ENCODE measurements at places on chromosomes 12 and 14.
A peak's percentile ranks its signal among the peaks of the same experiment; 100 is the strongest.

DNA sequence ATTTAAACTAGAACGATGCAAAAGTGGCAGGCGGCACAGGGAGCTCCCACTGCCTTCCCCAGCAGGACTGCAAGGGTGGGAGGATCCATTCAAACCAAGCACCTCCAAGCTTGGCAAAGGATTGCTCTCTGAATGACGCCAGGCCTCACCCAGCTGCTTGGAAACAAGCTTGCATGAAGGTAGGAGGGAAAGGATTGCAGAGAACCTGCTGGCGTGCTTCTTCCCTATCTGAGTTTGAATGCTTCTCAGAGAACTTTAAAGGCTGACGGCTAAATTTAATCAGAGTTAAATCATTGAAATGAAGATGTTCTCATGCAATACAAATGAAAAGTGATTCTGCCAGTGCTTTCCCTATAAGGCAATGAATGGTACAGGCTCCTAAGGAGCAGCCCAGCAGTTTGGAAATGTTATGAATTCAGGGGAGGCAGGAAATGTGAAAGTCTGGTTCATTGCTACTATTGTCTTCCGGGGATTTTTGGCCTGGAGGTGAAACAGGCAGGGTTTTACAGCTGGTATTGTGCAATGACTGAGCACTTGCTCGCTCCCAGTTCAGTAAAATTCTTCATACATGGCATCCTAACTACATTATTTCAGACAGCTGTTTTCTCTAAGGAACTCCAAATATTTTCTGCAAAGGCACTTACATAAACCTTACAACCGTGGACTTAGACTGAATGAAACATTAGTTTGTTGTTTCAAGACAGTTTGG is 31.9 kb upstream of the DUSP6 start:
- peak; percentile 71 for DNase-seq

- no peak for DNase-seq
Measured at GRCh38 chr12:78584695-78585094, 279.9 kb upstream of the SYT1 start.

DNA sequence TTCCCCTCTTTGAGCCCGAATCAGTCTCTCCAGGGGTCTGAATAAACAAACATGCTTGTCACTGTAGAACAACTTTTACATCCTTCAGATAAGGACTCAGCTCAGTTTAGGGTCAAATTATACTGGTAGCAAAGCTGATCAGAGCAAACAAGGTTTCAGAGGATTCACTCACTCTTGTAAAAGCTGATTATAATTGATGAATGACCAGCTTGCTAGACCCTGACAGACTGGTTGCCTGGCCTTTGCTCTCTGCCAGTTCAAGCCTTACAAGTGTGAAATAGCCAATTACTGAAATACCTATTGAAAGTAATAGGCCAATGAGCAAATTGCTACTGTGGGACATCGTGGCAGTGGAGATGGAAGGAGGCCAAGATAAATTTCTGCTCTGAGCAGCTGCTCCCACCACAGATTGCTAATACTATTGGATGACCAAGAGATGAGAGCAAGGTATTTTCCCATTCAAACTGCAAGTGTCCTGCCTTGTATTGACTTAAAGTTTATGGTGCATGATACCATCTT is 177.6 kb downstream of the PDZRN4 start:
- no peak for DNase-seq

DNA sequence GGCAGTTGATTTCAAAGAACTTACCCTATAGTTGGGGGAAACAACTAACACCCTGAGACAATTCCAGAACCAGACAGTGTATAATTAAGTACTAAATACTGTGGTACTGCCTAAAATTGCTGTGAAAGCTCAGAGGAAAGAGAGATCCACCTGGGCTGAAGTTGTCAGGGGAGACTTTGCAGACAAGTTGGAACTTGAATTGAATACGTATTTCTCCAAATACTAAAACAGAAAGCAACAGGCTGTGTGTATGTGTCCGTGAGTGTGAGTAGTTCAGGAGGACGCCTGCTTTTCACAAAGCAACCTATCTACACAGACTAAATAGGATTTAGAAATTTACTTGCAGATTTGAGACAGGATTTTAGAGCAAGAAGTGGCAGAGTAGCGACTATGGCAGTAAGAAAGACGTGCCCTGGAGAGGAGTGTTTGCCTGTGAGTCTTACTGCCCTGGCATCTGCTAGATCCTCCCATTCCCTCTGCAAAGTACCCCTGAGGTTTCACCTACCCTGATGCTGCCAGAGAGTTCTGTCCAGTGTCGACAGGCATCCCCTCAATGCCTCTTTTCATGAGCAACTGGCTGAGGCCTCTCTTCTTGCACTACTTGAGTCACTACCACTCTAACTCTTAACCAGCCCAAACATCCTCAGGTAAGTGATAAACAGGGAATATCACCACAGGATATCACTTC is 37.4 kb upstream of the BMP4 start:
- DNase-seq, result no peak

- peak; percentile 93 for DNase-seq
Measured at GRCh38 chr12:91774434-91774921, 371.2 kb downstream of the BTG1 start.

DNA sequence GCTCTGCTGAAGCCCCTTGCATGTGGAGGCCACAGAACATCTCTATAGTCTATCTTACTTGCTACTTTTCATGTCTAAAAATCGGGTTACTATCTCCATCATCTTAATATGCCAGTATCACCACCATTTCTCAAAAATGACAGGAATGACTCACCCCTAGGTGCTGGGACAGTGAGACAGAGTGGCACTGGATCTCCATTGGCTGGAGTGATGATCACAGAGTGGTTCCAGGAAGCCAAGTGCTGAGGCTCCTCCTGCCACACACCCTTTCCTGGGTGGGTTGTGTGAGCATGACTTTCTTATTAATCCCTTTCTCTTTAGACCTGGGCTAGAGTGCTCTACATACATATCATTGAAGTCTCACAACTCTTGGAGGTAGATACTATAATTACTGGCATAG is 3.3 kb upstream of the ASCL1 start:
- DNase-seq, result no peak

GRCh38 chr14:91706996-91707395 is 24.9 kb downstream of the CATSPERB start:
- DNase-seq, result no peak

DNA sequence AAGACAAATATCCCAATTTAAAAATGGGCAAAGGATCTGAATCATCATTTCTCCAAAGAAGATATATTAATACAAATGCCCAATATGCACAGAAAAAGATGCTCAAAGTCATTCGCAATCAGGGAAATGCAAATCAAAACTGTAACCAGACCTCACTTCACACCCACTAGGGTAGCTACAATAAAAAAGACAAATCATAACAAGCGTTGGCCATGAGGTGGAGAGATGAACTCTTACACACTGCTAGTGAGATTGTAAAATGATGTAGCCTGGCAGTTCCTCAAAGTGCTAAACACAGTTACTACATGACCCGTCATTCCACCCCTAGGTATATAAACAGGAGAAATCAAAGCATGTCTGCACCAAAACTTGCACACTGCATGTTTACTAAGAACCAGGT is 30.4 kb downstream of the CDC42BPB start:
- no peak for DNase-seq

Data from umbilical cord (tissue), 2 donors.